Suppressor macrophage (primary cell): ENCODE measurements at places on chromosomes 7 and 10.
A peak's percentile ranks its signal among the peaks of the same experiment; 100 is the strongest.

GRCh38 chr7:32360127-32360526 is 130.1 kb downstream of the LSM5 start:
- DNase-seq, result no peak

DNA sequence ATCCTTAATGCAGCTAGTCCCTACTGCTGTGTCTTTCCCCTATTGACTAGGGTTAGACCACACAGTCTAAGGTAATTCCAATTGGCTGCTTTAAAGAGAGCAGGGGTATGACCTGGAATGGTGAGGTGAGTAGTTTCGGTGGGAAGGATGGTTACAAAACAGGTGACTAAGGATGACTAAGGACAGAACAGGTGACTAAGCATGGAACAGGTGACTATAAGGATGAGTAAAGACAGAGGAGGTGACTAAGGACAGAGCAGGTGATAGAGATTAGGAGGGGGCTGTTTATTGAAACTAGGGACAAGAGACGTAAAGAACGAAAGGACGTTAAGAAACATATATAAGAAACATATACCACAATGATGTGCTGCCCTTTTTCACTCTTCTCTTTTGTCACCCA is 145.1 kb upstream of the TMEM106B start:
- no peak for DNase-seq

- DNase-seq, result no peak
Measured at GRCh38 chr7:99448855-99449254, 10.1 kb downstream of the CPSF4 start.

DNA sequence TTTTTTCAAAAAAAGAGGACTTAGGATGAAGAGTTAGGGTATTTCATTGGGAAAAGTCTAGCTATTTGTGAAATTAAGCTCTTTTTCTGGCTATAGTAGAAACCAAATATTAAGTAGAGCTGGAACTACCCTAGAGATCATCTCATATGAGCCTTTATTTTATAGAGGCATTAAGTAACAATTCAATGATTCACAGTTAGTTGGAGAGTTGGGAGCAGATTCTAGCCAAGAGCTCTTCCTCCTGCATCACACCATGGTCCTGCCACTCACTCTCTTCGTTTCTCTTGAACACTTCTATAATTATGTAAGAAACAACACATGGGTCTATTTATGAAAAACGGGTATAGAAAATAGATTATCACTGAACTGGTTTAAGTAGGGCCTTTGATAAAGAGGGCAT is 76.1 kb upstream of the ANK3 start:
- DNase-seq, result no peak

DNA sequence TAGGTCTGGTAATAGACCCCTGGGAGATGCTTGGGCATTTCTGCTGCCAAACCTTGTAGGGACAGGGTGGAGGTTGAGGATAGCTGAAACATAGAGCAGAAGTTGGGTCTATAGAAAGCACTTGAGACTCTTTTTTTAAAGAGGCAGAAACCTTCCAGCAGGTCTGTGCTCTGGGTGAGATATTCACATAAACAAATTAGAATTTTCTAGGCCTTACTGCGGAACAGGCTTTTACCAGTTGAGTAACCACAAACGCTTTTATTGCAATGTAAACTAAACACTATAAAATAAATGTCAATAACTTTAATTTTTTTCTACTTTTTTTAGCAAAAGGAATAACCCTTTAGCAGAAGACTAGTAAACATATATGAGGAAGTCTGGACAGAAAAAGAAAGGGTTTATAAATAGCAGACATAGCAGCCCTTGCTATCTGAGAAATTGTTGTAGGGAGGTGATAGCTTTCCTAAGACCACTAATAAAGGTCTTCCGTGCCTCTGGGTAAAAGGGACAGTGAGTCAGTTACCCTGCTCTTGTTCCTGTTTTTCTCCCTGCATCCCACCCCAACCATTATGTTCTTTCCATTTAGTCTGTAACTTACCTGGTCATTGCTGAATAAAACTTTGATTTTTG is 38.7 kb downstream of the CACNB2 start:
- no peak for DNase-seq

DNA sequence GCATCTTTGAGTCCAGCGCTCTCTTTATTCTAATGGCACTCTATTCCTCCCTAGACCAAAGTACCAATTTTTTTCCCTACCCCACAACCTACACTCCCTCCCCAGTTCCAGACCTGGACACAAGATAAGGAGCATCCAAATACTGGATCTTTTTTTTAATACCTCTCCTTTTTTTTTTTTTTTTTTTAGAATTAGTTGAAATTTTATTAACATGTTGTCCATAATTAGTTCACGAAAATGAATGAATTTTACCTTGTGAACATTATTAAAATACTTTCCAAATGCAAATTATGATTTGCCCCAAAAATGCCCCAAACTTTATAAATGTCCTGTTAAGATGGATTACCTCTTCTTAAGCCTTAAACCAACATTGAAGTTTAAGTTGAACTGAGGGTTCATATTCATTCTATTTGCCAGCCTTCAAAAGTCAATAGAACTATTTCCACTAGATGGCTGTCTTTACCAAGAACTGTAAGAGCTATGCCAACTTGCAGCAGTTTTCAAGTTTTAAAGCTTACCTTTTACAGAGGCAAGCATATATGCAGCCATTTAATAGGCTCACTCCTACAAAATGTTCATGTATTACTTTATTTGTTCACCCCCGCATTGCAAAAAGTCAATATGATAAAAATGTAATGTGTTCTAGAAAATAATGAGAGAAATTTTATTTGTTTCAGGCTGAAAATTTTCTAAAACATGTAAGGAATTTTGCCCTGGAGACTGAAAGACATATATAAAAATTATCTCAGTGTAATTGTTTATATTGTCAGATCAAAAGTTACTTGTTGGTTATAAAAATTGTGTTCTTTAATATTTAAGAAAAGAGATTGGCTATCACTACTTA is 39.7 kb upstream of the TNKS2 start:
- DNase-seq, result peak; percentile 78

DNA sequence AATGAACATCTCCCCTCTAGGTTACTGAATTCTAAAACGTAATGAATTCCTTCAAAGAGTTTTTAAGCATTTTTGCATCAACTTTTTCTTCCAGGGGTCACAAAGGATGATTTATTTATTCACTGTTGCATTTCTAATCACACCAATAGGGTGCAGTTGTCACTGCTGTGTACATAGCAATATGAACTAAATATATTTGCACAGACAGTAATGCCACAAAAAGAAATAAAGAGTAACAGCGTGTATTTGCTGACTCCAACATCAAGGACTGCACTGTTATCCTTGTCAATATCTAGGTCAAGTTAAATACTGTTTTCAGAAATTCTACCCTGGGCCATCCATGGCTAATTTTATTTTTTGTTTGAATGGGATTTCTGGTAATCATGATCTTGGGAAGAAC is 138.0 kb downstream of the FRMD4A start:
- DNase-seq, result no peak

DNA sequence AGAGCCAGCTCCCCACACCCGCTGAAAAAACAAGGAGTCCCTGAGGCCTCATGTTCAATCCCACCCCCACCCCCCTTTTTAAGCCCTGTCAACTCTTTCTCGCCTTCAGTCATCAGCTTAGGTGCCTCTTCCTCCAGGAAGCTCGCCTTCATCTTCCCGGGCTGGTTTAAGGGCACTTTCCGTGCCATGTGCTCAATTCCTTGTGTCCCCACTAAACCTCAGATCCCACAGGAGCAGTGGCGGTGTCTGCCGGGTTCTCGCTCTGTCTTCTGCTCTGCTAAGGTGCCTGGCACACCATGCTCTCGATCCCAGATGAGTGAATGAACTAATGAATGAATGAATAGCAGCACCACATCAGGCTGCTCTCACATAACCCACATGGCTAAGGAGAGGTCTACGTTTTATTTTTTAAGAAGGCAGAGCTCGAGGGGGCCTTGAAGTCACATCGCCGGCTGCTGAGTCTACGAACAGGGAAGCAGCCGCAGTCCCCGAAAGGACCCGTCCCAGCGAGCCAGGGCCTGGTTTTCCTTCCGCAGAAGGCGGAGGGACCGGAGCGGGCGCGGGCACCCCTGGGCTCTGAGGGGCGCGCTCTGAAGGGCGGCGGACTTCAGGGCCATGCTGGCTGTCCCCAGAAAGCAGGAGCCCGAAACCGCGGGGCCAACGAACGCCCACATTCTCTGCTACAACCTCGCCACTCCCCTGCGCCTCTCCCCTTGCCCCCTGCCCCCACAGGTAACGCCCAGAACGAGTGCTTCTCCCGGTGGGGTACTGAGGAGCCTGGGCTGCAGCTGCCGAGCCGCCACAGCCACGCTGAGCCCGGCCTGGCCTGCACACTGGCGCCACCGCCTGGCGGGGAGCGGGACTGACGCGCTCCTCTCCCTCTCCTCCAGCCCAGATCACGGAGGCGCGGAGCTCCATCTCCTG is 73.4 kb upstream of the KCNMA1 start:
- DNase-seq, result peak; percentile 87

DNA sequence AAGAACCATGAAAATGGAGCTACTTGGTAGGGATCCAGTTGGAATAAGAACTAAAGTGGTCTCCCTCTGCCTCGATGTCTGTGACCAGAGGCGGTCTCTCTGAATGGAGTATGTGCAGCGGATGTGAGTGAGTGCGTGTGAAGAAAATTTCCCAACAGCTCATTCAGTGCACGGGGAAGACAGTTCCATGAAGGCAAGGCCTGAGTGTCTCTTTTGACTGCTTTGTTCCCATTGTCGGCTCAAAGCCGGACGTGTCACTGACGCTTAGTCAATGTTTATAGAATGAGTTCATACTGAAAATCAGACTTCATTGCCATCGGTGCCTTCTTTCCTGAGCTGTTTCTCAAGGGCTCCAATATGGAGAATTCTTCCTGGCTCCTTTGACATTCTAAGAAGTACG is 55.3 kb upstream of the GRB10 start:
- DNase-seq, result no peak

DNA sequence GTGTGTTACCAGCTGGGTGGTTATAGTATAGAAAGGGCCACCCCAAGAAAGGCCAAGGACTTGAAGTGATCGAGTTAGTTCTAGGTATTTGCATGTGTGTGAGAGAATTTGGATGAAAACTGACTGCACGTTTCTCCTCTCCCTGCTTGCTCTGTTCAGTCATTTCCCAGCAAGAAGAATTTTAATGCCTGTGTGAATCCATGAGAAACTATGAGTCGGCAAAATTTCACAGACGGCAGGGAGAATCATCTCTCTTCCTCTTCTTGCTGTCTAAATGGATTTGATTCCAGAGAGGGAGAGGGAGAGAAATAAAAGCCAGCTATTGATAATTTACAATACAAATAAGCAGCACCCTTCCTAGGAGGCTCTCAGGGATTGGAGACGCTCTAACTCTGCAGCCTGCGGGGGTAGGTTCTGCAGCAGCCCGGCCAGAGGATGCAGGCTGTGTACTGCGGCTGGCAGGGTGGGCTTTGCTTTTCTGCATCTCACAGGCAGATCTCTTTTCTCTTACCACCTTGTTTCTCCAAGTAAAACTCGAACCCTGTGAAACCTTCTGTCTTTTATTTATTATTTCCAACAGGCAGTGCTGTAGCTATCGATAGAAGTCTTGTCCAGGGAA is 183.6 kb downstream of the TCF7L2 start:
- DNase-seq, result peak; percentile 26

GRCh38 chr7:22356701-22357310 is at the start of gene RAPGEF5:
Gene RAPGEF5, minus strand, starts transcription at chr7:22357154. Its CDS starts 94 bp downstream, at chr7:22357060.
- DNase-seq, result no peak
